CD4-positive, alpha-beta T cell treated with Interleukin-1 beta for 1 hour (primary cell): ENCODE measurements at places on chromosomes 16 and 17.
A peak's percentile ranks its signal among the peaks of the same experiment; 100 is the strongest.

- no peak for DNase-seq
Measured at GRCh38 chr17:68599091-68599490, 2.1 kb downstream of the FAM20A start.

GRCh38 chr16:75181630-75182029 lies 25.3 kb downstream of the CTRB2 start:
- no peak for DNase-seq

DNA sequence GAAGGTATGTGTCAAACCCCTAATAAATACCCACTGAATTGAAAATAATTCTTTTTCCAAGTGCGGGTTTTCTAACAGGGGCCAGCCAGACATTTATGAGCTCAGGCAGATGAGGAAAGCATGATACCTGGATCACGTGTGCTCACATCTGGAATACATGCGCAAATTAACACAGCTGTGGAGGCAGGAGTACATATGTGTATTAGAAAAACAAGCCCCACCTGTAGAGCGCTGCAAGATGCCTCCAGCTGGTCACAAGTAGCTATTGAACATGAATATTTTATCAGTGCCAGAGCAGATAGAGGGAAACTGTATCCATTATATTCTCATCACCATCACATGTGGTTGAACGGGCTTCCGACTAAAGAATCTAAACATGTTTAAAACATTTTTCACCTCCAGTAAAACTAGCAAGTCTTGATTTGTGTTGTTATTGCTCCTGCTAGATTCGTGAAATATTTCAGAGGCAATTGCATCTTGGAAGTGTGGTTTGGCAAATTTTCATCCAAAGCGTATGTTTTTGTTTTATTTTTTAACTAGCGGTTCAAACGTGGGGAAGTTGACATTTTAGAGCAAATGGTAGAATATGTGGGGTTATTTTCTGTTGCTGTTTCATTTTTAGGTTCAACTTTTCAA lies 482.8 kb downstream of the CDH13 start:
- DNase-seq, result no peak

GRCh38 chr16:69852815-69853214 lies 90.7 kb downstream of the WWP2 start:
- DNase-seq, result no peak

DNA sequence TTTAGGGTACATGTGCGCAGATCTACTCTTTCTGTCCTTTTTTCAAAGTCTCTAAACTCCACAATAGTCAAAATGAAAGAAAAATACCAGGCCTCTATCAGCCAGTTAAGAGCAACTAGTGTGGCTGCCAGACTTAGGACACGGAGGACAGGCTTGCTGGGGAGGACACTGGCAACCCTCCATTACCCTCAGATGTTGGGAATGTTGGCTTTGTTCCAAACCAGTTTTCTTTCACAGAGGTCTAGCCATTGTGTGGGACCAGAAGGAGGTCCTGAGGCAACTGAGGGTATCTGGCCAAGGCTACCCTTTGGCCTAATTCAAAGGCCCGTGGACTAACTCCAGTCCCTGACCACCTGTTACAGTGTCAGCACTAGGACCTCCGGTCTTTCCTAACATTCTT lies 51.2 kb upstream of the MED9 start:
- no peak for DNase-seq

- no peak for DNase-seq
Measured at GRCh38 chr16:87230571-87230970, 86.6 kb downstream of the C16orf95 start.

DNA sequence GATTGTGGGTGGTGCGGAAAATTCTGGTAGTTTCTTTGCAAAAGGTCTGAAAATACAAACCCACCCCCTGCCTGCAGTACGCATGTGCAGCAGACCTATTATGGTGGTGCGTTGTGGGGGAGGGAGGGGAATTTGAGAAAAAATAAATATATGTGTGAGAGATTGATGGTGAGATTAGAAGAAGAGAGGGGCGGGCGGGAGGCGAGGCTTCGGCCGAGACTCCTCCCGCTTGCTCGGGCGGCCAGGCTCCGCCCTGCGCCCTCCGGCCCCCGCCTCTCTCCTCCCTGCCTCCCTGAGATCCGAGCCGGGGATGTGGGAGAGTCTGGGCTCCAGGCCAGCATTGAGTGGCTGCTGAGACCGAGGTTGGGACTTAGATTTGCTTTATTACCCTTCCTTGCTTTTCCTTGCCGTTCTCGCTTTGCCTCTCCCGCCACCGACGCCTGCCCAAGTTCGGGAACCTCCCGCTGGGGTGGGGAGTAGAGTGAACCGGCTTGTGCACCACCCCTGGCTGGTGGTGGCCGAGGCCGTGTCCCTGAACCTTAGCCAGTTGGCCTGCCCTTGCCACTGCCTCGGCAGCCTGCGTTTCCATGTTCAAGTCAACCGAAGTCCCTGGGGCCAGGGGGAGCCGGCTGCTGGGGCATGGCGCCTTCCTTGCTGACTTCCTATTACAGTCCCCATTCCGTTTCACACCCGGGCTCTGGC lies 956 bp upstream of the CHD3 start:
- DNase-seq, result peak; percentile 96

DNA sequence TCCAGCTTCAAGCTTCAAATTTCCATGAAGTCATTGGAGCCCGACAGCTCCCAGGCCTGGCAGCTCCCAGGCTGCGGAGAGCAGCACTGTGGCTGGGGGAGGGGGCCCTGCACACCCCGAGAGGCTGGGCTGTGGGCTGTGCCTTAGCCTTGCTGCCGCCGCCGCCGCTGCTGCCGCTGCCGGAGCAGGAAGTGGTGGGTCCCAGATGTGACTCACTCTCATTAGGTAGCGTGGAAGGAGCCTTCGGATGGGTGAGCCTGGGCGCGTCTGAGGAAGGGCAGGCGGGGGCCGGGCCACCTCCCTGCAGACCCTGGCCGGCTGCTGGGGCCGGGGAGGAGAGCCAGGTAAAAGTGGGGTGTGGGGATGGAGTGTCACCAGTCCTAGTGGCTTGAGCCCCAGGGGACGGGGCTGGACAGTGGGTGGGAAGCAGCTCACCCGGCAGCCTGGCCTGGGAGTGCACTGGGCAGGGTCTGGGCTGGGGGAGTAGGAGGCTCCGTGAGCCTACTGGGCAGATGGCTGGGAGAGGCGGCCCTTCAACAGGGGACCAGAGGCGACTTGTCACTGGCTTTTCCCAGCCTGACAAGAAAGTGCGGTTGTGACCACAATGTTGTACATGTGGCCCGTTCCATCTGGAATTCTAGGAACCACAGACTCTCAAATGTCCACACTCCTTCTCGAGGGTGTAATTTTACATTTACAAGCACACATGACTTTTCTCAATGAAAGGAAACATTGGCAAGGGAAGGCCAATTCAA lies at the start of gene ADCY7:
ADCY7 (plus strand) TSS at position 215 of the 755 bp plus-strand sequence. CDS start 21,629 bp downstream, outside the sequence.
- peak; percentile 83 for DNase-seq
